RKO (cell line): ENCODE measurements at places on chromosomes 2 and 18.

DNA sequence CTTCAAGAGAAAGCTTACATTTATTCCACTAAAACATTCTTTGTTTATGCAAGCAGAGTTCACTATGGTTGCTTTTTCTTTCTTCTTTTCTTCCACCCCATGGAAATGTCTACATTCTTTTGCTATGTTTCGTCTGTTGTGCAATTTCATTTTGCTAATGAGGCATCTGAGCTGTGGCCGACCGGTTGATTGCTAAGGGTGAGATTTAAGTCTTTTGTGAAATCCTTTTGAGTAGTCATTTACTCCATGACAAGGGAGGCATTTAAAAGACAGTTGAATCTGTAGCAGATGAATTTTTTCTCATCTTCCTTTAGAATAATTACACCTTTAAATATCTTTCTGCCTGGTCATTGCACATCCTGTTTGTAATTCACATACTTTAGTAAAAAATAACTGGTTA, 324.1 kb upstream of the THUMPD2 start:
- no peak for DNase-seq

- peak; percentile 77 for DNase-seq
These were observed 6.3 kb upstream of the NRP2 start for GRCh38 chr2:205675861-205676516.

GRCh38 chr2:162317058-162317742, 1.3 kb downstream of the IFIH1 start:
- DNase-seq: no peak

DNA sequence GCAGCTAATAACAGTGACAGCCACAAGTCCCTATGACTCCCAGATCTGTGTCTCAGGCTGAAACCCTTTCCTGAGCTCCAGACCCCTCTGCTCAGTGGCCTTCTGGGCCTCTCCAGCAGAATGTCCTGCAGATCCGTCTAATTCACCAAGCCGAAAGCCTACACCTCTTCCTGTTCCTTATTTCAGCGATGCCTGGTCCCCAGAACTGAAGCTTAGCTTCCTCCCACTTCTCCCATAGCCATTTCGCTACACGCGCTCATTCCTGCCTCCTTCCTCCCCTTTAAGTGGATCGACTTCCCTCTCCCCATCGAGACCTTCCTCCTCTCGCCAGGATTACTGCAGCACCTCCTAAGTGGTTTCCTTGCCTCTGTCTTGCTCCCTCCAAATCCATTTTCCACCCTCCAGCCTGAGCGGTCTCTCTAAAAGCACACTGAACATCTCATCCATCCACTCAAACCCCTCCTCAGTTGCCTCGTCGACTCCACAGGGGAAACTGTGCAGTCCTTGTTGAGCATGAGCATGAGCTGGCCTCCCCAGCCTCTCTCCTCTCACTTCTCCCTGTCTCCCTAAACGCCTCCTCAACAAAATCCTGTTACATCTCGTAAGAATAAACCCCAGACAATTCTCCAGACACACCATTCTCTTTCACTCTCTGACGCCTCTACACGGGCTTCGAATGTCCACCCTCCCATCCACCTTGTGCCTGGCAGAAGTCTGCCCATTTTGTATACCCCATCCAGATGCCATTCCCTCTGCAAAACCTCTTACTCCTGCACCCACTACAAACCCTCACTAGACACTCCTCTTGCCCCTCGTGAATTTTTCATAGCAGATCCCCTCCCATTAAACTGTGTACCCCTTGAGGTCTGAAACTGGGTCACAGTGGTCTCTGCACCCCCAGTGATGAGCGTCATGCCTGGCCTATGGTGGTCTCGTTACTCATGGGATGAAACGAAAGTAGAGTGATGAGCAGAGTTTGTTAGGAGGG, 232.6 kb downstream of the ATAD2B start:
- DNase-seq: no peak

DNA sequence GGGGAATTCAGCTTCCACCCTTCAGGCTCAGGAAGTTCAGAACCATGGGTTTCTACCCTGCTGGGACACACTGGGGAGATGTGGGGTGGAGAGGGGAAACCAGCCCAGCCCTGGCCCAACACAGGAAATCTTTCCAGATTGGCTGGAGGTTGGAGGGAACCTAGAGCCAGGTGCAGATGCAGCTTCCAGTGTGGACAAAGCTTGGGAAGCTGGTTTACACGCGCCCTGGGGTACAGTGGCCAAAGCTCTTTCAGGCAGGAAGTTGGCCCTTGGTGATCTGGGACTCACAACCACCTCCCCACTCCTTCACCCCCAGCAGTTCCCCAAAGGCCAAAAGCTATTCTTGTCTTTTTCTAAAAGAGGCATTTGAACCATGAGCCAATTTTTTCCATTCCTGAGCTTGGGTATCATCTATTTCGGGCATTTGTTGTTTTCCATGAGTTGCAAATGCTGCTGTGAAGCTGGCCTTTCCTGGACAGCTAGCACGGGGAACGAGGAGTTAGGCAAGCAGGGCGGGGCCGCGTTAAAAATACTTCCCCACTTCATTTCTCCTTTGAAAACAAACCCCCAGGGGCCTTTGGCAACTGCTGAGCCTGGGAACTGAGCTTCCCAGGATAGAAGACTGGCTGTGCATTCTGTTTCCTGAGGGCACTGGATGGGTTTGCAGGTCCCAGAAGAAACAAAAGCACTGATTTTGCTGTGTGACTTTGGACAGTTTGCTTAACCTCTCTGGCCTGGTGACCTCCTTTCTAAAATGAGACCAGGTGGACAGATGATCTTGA, 3.1 kb upstream of the ARID5A start:
- DNase-seq: no peak
